ENCODE measurements at places on chromosomes 16 and 17. TPM values are rescaled to one million over a fixed set of nuclear protein-coding genes. Genes with fewer than 3 reads are reported as not detected.

Gene CES5A
- total RNA-seq = not detected

Gene IGF2BP1
- under 0.01 TPM for total RNA-seq

Gene EFCAB5
- 0.52 TPM for total RNA-seq

Gene MYL11
- 2.1 TPM for total RNA-seq

Gene DLX4
- total RNA-seq = 0.10 TPM

Gene USP6
- total RNA-seq = 0.10 TPM

Gene PRR35
- total RNA-seq = 0.10 TPM

Gene PIK3R5
- 184 TPM for total RNA-seq

Gene C17orf50
- total RNA-seq = not detected

Gene HOXB9
- not detected for total RNA-seq

Gene DRC3
- not detected for total RNA-seq

Gene C16orf54
- 87.9 TPM for total RNA-seq

Gene LRRC37A3
- total RNA-seq = 22.1 TPM

Gene FAM171A2
- 0.10 TPM for total RNA-seq

All from mononuclear cell (primary cell).